ENCODE measurements at places on chromosomes 4 and X.

- no peak for DNase-seq
These were observed 152.7 kb upstream of the AADAT start for GRCh38 chr4:170242471-170242870.

- DNase-seq: no peak
These were observed 1153.4 kb upstream of the AGA start for GRCh38 chr4:178595500-178596138.

GRCh38 chr4:23212558-23212957, 519.8 kb downstream of the GBA3 start:
- DNase-seq: no peak

GRCh38 chr4:6231663-6232165, 31.4 kb upstream of the JAKMIP1 start:
- no peak for DNase-seq

GRCh38 chr4:7021930-7022664, 21.1 kb upstream of the TADA2B start:
- no peak for DNase-seq

DNA sequence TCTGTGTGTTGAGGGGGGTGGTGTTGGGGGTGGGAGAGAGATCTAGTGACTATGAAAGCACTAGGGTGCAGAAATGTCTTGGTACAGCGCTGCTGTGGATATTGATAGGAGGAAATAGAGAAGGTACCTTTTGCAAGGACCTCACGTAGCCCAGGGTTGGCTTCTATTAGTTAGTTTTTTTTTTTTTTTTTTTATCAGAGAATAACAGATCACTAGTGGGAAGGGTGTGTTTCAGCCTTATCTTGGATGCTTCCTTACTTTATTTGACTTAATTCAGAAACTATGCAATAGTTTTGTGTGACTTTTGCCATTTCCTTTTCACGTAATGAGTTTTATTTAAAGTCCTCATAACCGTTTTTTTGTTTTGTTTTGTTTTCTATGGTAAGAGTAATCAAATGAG, 16.4 kb upstream of the PGRMC2 start:
- no peak for DNase-seq
